Skin of body (tissue), 3 donors: ENCODE measurements at places on chromosomes 3 and 15. TPM values are rescaled to one million over a fixed set of nuclear protein-coding genes. Genes with fewer than 3 reads are reported as not detected.

Gene MYRIP
- total RNA-seq: 0.99 TPM

- no peak for DNase-seq
These were observed 366.7 kb downstream of the NSUN3 start for GRCh38 chr3:94429517-94429916.

Gene NR1I2
- total RNA-seq: 0.10 TPM

DNA sequence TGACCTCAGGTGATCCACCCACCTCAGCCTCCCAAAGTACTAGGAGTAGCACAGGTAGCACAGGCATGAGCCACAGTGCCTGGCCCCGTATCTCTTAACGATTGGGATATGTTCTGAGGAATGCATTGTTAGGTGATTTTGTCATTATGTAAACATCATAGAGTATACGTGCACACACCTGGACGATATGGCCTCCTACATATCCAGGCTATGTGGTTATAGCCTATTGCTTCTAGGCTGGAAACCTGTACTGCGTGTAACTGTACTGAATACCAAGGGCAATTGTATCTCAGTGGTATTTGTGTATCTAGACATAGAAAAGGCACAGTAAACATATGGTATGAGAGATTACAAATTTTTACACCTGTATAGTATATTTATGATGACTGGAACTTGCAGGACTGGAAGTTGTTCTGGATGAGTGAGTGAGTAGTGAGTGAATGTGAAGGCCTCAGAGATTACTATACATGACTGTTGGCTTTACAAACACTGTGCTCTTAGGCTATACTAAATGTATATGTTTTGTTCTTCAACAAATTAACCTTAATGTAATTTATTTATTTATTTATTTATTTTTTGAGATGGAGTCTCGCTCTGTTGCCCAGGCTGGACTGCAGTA, 120.7 kb downstream of the MBNL1 start:
- DNase-seq: no peak

Gene CCR9
- not detected for total RNA-seq

DNA sequence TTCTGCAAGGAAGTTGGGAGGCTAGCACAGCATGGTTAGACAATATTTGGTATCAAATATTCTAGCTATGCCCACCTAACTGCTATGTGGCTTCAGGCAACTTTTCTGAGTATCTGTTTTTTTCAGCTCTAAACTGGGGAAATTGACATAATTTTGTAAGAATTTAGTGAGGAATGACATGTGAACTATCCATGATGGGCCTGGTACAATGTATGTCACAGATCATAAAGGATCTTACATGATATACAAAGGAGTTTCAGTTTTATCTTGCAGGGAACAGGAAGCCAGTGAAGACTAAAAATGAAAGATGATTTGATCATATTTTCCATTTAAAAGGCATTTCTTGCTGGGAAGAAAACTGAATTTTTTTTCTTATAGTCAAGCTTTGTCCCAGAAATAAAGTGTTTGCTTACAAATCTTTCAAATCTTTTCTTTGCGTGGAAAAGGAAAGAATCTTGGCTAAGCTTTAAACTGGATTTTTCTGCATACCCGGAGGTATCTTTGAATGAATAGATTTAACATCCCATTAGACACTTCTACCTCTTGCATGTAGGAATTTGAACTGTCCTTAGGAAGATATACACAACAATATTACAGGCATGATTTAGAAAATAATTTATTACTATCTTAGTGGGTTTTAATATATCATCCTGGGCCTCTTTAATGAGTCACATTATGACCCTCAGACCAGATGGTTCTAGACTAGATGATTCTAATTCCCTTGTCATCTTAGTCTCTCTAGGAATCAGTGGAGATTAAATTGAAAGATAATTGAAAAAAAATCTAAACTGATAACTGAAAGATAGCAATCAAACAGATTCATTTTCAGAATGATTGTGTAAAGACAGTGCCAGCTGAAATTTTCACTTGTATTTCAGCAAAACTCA, 436.0 kb upstream of the THBS1 start:
- DNase-seq: no peak

GRCh38 chr15:33150431-33150941, 44.0 kb downstream of the FMN1 start:
- no peak for DNase-seq

Gene LYSMD4
- total RNA-seq: 18.0 TPM

- no peak for DNase-seq
These were observed 423 bp upstream of the PHLDB2 start for GRCh38 chr3:111858642-111859041.

- DNase-seq: no peak
These were observed 19.8 kb downstream of the PCSK6 start for GRCh38 chr15:101469520-101470288.

DNA sequence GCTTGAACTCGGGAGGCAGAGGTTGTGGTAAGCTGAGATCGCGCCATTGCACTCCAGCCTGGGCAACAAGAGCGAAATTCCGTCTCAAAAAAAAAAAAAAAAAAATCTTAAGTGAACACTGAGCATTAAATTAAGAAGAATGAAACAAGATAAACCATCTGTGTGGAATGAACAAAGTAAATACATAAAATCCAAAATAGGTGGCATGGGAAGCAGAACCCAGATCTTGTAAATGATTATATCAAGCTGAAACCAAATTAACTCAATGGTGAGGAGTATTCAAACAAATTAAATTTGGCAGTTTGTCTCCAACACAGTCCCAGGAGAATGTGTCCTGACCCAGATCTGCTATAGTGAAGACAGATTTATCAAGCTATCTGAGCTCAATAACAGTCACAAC, 32.1 kb downstream of the STAG1 start:
- no peak for DNase-seq

DNA sequence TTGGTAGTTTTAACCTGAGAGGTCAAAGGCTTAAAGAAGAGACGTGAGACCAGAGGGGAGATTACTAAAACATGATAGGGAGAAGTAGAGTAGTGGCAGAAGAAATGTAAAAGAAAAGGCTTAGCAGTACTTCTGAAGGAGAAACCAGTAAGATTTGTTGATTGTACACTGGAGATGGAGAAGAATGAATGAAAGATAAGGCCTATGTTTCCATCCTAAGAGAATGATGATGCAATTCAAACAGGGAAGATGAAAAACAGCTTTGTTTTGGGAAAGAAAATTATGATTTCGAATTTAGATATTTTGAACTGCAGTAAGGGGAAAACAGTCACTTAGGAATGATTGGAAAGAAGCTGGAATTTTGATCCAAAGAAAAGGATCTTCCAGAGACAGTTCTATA, 97.4 kb upstream of the PLXND1 start:
- no peak for DNase-seq
